Fibroblast of skin of right quadriceps (primary cell): ENCODE measurements at places on chromosomes 4 and X.

DNA sequence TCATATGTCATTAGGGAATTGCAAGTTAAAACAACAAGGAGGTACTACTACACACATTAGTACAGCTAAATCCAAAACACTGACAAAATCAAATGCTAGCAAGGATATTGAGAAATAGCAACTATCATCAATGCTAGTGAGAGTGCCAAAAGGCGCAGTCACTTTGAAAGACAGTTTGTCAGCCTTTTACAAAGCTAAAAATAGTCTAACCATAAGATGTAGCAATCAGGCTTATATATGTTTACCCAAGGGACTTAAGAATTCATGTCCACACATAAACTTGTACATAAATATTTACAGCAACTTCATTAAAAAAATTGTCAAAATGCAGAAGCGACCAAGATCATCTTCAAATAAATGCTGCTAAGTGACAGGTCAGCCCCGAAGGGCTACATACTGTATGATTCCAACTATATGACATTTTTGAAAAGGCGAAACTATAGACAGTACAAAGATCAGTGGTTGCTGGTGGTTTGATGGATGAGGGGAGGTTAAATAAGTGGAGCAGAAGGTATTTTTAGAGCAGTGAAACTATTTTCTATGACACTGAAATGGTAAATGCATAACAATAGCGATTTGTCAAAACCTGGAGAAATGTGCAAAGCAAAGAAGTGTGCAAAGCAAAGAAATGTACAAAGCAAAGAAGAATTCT lies 704.8 kb downstream of the ARAP2 start:
- no peak for DNase-seq

DNA sequence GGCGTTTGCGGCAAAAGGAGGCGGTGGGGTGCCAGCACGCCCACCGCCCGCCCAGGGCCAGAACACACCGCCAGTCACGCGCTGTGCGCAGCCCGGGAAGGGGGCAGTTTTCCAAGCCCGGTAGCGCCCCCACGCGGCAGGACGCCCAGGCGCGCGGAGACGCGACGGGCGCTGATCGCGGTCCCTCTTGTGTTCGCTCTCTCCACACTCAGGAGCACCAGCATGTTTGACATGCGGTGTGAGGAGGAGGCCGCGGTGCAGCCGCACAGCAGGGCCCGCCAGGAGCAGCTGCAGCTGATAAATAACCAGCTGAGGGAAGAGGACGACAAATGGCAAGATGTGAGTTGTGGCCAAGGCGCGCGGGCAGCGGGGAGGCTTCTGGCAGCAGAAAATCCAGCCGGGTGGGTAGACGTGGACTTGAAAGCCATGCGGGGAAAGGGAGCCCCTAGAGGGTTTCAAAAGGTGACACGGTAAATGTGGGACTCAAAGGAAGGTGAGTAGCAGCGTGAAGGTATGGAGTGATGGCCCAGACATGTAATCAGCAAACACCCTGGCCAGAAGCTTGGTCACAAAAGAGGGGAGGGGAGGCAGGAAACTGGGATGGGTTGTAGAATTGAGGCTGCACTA lies 104.1 kb downstream of the PHOX2B start:
- DNase-seq, result peak; percentile 37

- DNase-seq, result no peak
These were observed 1.8 kb downstream of the IQSEC2 start for GRCh38 chrX:53279296-53280237.

GRCh38 chr4:103786014-103786413 lies 66.2 kb upstream of the TACR3 start:
- peak; percentile 21 for DNase-seq
